ENCODE measurements at places on chromosomes 3 and 15.
A peak's percentile ranks its signal among the peaks of the same experiment; 100 is the strongest.

GRCh38 chr15:59424616-59425015 is 13.4 kb upstream of the FAM81A start:
- no peak for DNase-seq

GRCh38 chr15:92430069-92430440 is 36.4 kb downstream of the ST8SIA2 start:
- DNase-seq = no peak

GRCh38 chr3:134905647-134905935 is 110.5 kb downstream of the EPHB1 start:
- DNase-seq = no peak

GRCh38 chr15:48681353-48681752 is 35.8 kb upstream of the FBN1 start:
- peak; percentile 74 for DNase-seq

- no peak for DNase-seq
Measured at GRCh38 chr3:49614936-49615335, 59.2 kb upstream of the APEH start.

DNA sequence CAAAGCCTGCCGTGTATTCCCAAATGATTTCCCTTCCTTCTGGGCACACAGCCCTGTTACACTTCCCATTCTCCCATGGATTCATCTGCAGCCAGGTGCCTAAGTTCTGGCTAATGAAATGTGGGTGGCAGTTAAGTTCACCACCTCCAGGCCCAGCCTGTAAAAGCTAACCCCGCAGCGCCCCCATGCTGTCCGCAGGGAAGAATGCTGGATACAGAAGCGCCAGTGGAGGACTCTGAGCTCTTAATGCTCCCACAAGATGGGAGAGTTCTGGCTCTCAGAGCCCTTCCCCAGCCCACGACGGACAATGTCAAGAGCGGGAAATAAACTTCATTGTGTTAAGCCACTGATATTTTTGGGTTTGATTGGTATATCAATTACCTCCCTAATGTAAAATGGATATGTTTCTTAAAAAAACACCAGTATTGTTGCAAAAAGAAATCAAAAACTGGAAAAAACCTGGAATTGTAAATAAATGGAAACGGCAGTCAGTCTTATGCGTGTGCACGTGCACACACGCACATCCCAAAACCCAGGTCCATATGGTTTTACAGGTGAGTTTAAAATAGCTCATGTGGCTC is 37.7 kb upstream of the FGD5 start:
- DNase-seq = peak; percentile 63

- no peak for DNase-seq
Measured at GRCh38 chr3:14253022-14253706, 74.5 kb downstream of the LSM3 start.

GRCh38 chr3:119500901-119501300 is 2.6 kb downstream of the TIMMDC1 start:
- DNase-seq = peak; percentile 28

- DNase-seq = peak; percentile 79
Measured at GRCh38 chr3:126472277-126473006, 3.2 kb downstream of the ZXDC start.

GRCh38 chr3:122559906-122560305 is 4.2 kb downstream of the PARP9 start:
- DNase-seq = no peak

- DNase-seq = no peak
Measured at GRCh38 chr3:61944726-61945125, 383.4 kb downstream of the PTPRG start.

DNA sequence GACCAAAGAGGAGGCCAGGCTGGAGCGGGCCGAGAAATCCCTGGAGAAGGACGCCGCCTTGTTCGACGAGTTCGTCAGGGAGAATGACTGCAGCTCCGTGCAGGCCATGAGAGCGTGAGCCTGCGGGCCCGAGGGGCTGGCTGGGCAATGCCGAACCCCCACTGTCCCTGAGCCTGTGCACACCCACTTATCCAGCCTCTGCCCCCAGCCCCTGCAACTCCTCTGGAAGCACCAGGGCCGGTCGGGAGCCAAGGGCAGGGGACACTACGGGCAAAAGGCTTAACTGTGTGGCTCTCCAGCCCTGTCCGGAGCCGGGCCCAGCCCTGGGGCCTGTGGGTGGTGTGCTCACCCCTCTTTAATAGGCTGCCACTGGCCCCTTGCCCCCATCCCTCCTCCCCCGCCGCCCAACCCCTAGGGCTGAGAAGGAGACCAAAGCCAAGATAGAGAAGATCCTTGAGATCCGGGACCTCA is 24.0 kb downstream of the CFAP100 start:
- no peak for DNase-seq

GRCh38 chr3:124438813-124439212 is 291.4 kb upstream of the UMPS start:
- no peak for DNase-seq

- DNase-seq = no peak
Measured at GRCh38 chr3:13272831-13273603, 147.1 kb downstream of the NUP210 start.

DNA sequence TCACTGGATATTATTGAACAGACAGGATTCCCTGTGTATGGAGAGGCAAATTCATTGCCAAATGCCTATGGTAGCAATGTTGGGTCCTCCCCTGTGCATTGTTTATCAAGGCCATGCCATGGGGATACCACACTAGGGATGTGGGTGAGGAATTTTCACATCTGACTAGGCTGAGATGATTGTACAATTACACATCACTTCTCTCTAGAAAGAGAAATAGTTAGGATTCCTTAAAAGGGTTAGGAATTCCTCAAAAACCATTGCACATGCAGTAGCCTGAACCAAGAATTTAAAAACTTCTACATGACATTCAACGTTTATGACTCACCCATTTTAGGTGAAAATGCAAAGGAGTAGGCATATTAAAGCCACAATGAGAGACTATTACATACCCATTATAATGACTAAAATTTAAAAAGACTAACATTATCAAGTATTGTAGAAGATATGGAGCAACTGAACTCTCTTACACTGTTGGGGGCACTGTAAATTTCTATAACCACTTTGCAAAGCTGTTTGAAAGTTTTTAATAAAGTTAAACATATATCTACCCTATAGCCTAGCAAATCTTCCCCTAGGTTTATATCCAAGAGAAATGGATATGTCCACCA is 175.9 kb downstream of the THRB start:
- peak; percentile 52 for DNase-seq

DNA sequence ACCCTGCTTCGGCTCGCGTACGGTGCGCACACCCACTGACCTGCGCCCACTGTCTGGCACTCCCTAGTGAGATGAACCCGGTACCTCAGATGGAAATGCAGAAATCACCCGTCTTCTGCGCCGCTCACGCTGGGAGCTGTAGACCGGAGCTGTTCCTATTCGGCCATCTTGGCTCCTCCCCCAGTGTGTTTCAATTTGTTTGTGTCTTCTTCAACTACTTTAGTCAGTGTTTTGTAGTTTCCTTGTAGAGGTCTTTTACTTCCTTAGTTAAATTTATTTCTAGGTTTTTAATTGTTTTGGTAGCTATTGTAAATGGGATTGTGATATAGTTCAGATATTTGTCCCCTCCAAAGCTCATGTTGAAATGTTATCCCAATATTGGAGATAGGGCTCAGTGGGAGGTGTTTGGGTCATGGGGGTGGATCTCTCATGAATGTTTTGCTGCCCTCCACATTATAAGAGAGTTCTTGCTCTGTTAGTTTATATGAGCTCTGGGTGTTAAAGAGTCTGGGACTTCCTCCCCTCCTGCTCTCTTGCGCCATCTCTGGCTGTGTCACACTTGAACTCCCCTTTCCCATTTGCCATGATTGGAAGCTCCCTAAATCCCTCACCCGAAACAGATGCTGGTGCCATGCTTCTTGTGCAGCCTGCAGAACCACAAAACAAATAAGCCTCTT is 304.4 kb downstream of the DOCK3 start:
- DNase-seq = no peak

DNA sequence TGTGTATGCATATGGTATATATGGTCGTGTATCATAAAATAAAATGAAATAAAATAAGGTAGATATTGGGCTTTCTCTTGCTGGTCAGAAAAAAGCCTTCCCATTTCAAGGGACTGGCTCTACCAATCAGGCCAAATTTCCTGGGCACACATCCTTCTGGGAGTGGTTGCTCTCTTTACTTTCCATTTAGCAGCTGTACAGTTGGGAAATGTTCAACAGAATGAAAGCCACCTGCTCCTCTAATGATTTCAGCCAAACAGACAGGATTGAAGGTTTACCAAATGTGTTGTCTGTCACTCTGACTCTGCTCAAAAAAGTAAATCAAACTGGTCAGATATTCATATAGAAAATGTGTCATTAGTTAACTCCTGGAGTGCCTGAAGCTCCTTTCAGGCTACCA is 380.4 kb downstream of the ROBO2 start:
- no peak for DNase-seq

DNA sequence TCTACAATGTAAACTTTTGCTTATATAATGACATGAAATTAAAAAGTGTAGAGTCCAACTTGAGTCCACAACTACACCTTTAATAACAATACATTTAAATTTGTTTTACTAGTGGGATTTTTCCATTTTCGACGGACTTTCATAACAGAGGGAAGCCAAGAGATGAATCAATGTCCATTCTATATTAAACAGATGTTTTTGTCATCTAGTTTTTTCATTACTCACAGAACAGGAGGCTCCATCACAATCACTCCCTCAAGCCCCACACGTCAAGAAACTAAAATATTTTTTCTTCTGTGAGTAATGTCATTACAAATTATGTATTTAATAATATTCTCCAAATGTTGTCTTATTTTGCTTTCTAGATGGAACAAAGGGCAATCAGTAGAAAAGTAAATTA is 932.9 kb downstream of the ROBO1 start:
- no peak for DNase-seq

DNA sequence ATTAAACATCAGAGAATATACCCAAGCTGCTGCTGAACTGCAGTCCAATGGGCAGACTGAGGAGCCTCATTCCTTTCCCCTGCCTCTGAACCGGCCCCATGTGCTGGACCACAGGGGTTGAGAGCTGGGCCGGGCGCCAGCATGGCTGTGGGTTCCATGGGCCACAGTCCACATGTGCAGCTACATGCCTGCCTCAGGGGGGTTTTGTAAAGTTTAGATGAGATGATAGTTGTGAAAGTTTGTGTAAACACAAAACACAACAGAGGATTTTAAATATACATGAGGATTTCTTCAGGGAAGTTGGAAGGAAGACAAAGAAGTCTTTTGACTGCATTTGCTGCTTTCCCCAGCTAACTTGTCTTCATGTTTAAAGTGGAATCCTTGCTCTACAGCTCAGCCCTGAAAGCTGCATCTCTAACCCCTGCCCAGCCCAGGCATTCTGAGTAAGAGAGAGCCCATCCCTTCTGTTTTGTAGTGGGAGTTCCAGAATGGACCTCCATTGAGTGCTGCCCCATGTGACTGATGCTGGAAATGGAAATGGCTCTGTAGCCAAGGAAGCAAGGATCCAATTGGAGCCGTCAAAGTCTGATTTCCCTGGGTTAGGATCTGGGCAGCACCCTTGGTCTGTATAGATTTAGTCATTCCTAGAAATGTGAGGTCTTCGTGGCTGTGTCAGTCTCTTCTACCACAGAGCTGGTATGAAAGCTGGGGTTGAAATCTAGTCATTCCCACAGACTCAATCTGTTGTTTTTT is 17.5 kb downstream of the SLC12A8 start:
- peak; percentile 36 for DNase-seq

GRCh38 chr15:22988811-22989210 is 8.6 kb upstream of the CYFIP1 start:
- no peak for DNase-seq

All from fibroblast of pulmonary artery (primary cell).